ENCODE measurements at places on chromosomes 13 and 19.
A peak's percentile ranks its signal among the peaks of the same experiment; 100 is the strongest.

DNA sequence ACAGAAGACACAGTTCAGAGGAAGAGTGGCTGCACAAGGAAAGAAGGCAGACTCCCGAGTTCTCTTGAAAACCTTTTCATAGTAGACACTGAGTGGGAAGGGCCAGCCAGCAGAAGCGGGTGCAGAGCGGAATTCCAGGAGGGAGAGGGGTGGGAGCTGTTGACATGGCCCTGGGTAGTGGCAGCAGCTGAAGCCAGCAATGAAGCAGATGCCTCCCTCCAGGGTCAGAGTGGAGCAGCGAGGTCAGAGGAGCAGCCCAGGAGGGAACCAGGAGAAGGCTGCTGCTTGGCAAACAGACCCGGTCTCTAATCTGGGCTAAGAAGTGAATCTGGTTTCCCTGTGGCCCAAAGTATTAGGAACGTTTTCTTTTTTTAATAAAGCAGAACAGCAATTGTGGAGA lies 73.9 kb upstream of the SPATA13 start:
- DNase-seq, result no peak
- H3K27ac ChIP-seq, result no peak overlapping the region
- no peaks in the 10 kb centered on the region for H3K27me3 ChIP-seq
- H3K36me3 ChIP-seq, result no peaks in the 10 kb centered on the region
- H3K4me3 ChIP-seq, result no peak overlapping the region

GRCh38 chr13:87667686-87668085 lies 3.5 kb upstream of the SLITRK5 start:
- no peaks in the 10 kb centered on the region for H3K4me1 ChIP-seq
- no peak for DNase-seq
- H3K27me3 ChIP-seq, result no peaks in the 10 kb centered on the region
- H3K4me3 ChIP-seq, result no peak overlapping the region
- no peaks in the 10 kb centered on the region for H3K36me3 ChIP-seq
- H3K27ac ChIP-seq, result no peak overlapping the region

GRCh38 chr13:46858776-46859175 lies 38.1 kb downstream of the HTR2A start:
- no peak overlapping the region for H3K4me3 ChIP-seq
- DNase-seq, result no peak
- H3K36me3 ChIP-seq, result no peaks in the 10 kb centered on the region
- H3K27me3 ChIP-seq, result no peaks in the 10 kb centered on the region

DNA sequence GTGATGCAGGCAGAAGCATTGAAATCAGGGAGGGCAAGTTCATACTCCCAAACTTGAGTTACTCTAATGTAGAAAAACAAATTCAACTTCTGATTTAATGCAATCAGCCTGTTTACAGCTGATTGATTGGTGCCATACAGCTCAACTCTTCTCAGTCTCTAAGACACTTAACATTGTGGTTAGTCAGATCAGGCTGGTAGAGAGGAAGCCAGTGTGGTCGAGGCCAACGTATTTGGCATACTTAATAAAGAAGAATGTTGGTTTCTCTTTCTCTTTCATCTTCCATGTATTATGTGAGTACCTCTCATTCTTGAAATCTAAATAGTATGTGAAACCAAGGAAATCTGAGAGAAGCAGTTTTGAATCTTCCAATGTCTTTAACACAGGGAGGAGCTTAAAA lies 255.0 kb upstream of the SLITRK1 start:
- no peaks in the 10 kb centered on the region for H3K4me1 ChIP-seq
- H3K4me3 ChIP-seq, result no peak overlapping the region
- DNase-seq, result peak; percentile 64
- H3K27ac ChIP-seq, result no peak overlapping the region
- no peaks in the 10 kb centered on the region for H3K36me3 ChIP-seq
- no peaks in the 10 kb centered on the region for H3K27me3 ChIP-seq

DNA sequence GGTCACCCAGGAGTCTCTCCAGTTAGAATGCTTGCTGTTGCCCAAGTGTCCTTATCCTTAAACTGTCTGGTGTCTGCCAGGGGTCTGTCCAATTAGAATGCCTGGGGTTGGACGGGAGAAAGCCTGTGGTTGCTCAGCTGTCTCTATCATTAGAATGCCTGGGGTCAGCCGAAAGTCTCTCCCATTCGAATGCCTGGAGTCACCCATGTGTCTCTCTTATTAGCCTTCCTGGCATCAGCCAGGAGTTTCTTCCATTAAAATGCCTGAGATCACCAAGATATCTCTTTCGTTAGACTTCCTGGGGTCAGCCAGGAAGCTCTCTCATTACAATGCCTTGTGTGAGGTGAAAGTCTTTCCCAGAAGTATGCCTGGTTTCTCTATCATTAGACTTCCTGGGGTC lies 1521.0 kb downstream of the UQCRFS1 start:
- no peaks in the 10 kb centered on the region for H3K36me3 ChIP-seq
- H3K27ac ChIP-seq, result no peak overlapping the region

GRCh38 chr19:39936020-39936419 lies 1.6 kb upstream of the FCGBP start:
- no peak for DNase-seq
- H3K27ac ChIP-seq, result 0 out of 2 replicates have a peak overlapping the region, but pooled peaks have one; percentile 40
- no peak overlapping the region for H3K4me3 ChIP-seq
- peaks cover 28% of the 10 kb centered on the region for H3K4me1 ChIP-seq
- no peaks in the 10 kb centered on the region for H3K36me3 ChIP-seq

DNA sequence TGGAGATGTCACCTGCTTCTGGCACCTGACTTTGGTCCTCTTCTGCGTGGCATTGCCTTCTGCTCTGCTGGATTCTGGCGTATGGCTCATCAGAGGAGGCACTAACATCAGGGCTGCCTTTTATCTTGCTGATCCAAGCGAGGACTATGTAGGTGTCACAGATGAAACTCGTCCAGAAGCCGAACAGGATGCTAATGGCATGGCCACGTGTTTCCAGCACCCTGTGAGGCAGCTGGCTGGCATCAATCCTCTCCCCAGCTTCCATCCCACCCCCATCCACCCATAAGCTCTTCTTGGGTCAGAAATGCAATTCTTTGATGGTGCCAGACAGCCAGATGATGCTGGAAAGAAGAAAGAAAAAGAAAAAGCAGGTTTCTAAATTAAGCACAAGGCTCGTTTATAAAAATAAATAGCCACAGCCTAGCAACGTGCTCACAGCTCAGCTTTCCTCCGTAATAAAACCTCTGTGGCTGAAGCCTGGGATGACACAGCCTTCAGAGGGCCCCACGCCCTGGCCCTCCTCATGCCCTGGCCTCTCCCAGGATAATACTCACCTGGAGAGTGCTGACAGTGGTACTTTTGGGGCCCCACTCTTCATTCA lies 212.9 kb upstream of the SERP2 start:
- DNase-seq, result no peak
- no peak overlapping the region for H3K4me3 ChIP-seq
- H3K27ac ChIP-seq, result no peak overlapping the region
- H3K27me3 ChIP-seq, result no peaks in the 10 kb centered on the region

DNA sequence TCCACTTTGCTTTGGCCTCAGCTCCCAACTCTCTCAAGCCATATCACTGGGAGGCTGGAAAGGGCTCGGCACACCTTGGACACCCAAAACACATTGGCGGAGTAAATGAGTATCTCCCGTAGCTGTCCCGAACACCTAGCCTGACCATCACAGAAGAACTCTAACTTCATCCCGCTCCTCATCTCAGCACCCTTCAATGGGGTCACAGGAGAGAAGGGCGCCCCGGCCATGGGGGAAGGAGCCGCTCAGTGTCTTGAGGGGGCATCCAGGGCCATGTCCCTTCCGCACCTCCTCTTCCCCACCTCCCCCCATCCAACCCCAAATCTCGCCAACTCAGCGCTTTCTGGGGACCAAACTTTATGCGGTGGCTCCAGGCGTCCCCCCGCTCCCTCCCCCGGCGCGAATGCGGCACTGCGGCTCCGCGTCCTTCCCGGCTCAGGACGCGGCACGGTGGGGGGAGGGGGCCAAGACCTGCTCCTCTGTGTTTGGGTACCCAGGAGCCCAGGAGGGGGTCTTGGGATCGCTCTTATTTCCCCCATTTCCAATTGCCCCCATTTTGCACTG lies 3.0 kb downstream of the KCNC3 start:
- H3K4me3 ChIP-seq, result no peak overlapping the region
- H3K4me1 ChIP-seq, result peaks cover 15% of the 10 kb centered on the region
- DNase-seq, result no peak
- no peaks in the 10 kb centered on the region for H3K36me3 ChIP-seq

DNA sequence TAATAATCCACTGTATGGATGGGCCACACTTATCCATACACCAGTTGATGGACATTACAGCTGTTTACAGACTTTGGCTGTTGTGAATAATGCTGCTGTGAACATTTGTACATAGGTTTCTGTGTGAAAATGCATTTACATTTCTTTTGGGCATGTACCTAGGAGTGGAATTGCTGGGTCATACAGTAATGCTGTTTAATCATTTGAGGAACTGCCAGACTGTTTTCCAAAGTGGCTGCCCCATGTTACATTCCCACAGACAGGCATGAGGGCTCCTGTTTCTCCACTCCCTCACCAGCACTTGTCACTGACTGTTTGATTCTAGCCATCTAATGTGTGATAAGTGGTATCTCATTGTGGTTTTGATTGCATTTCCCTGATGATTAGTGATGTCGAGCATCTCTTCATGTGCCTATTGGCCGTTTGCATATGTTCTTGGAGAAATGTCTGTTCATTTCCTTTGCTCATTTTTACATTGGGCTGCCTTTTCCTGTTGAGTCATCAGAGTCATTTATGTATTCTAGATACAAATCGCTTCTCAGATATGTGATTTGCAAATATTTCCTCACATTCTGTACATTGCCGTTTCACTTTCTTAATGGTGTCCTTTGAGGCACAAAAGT lies 12.8 kb downstream of the TMEM255B start:
- no peak for DNase-seq
- H3K4me3 ChIP-seq, result no peak overlapping the region
- no peaks in the 10 kb centered on the region for H3K27me3 ChIP-seq
- no peak overlapping the region for H3K27ac ChIP-seq

- no peaks in the 10 kb centered on the region for H3K27me3 ChIP-seq
- H3K4me3 ChIP-seq, result no peak within 1 kb of the TSS
- H3K4me1 ChIP-seq, result no peaks in the 10 kb centered on the region
- no peak for DNase-seq
- H3K36me3 ChIP-seq, result no peaks in the 10 kb centered on the region
Observed at GRCh38 chr19:55149078-55150003, at the start of gene TNNT1. Gene TNNT1, minus strand, starts transcription at chr19:55149206. Its CDS starts 2,049 bp downstream, at chr19:55147157.

DNA sequence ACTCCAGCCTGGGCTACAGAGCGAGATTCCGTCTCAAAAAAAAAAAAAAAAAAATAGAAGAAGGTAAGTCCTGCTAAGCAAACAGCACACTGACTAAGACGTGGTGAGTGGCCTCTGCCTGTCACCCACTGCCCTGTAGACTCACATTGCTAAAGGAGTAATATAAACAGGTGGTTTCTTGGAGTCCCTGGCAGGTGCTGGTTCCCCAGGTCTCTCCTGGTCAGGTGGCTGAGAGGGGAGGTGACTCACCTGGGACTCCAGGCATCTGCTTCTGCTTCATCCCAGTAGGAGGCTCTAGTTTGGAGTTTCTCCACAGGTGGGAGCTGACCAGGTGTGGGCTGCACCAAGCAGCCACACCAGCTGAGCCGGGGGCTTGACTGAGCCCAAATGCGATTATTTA lies at the start of gene OR10H1:
OR10H1 (minus strand) TSS at position 359 of the 400 bp plus-strand sequence. CDS start 7,627 bp downstream, outside the sequence.
- no peaks in the 10 kb centered on the region for H3K36me3 ChIP-seq
- H3K4me1 ChIP-seq, result no peaks in the 10 kb centered on the region
- H3K27me3 ChIP-seq, result no peaks in the 10 kb centered on the region
- H3K27ac ChIP-seq, result no peak within 1 kb of the TSS
- DNase-seq, result no peak

DNA sequence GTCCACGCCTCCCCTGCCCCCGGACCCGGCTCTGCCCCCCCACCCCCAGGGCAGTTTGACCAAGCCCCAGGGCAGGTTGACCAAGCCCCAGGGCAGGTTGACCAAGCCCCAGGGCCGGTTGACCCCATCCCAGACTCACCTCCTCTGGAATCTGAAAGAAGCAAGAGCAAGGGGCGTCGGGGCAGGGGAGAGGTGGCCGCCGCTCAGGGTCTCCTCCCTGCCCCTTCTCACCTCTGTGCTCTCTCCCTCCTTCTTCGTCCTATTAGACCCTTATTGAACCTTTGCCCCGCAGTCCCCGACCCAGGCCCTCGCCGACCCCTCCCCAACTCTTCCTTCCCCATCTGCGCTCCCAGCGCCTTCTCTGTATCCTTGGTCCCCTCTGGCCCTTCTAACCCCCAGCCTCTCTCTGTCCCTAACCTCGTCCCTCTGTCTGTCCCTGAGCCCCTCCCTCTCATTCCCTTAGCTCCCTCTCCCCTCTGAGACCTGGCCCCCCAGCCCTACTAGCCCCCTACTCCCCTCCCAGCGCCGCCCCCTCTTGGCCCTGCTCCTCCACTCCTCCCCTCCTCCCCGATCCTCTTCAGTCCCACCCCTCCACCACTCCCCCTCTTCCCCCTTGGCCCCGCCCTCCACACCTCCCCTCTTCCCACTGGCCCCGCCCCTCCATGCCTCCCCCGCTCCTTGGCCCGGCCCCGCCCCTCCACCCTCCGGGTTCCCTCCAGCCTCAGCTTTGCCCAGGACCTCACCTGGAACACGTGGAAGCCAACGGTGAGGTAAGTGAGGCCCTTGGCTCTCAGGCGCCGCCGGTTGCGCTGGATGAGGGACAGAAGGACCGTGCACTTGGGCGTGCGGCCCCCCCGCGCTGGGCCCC lies 7.6 kb downstream of the CAPN12 start:
- no peak overlapping the region for H3K27ac ChIP-seq
- no peaks in the 10 kb centered on the region for H3K27me3 ChIP-seq
- H3K4me1 ChIP-seq, result peaks cover 22% of the 10 kb centered on the region
- peak overlapping the region; percentile 53 for H3K4me3 ChIP-seq
- DNase-seq, result peak; percentile 17

- no peak for DNase-seq
- no peaks in the 10 kb centered on the region for H3K4me1 ChIP-seq
- H3K27ac ChIP-seq, result no peak overlapping the region
- no peaks in the 10 kb centered on the region for H3K27me3 ChIP-seq
Observed at GRCh38 chr13:109939180-109939579, 152.8 kb upstream of the IRS2 start.

GRCh38 chr19:43759515-43759914 lies 4.8 kb upstream of the SMG9 start:
- no peak overlapping the region for H3K4me3 ChIP-seq
- H3K27ac ChIP-seq, result peak overlapping the region; percentile 90
- peaks cover 55% of the 10 kb centered on the region for H3K4me1 ChIP-seq
- no peaks in the 10 kb centered on the region for H3K27me3 ChIP-seq
- DNase-seq, result no peak

GRCh38 chr13:112477070-112477619 lies 101.0 kb downstream of the SPACA7 start:
- no peaks in the 10 kb centered on the region for H3K4me1 ChIP-seq
- no peaks in the 10 kb centered on the region for H3K36me3 ChIP-seq
- H3K27me3 ChIP-seq, result no peaks in the 10 kb centered on the region
- no peak overlapping the region for H3K27ac ChIP-seq

GRCh38 chr19:41112728-41113290 lies 1.4 kb upstream of the CYP2F1 start:
- no peaks in the 10 kb centered on the region for H3K36me3 ChIP-seq
- no peaks in the 10 kb centered on the region for H3K4me1 ChIP-seq
- no peak for DNase-seq
- H3K27ac ChIP-seq, result no peak overlapping the region

Measured in GM12878 (cell line).